ENCODE measurements at places on chromosomes 16 and 17.

DNA sequence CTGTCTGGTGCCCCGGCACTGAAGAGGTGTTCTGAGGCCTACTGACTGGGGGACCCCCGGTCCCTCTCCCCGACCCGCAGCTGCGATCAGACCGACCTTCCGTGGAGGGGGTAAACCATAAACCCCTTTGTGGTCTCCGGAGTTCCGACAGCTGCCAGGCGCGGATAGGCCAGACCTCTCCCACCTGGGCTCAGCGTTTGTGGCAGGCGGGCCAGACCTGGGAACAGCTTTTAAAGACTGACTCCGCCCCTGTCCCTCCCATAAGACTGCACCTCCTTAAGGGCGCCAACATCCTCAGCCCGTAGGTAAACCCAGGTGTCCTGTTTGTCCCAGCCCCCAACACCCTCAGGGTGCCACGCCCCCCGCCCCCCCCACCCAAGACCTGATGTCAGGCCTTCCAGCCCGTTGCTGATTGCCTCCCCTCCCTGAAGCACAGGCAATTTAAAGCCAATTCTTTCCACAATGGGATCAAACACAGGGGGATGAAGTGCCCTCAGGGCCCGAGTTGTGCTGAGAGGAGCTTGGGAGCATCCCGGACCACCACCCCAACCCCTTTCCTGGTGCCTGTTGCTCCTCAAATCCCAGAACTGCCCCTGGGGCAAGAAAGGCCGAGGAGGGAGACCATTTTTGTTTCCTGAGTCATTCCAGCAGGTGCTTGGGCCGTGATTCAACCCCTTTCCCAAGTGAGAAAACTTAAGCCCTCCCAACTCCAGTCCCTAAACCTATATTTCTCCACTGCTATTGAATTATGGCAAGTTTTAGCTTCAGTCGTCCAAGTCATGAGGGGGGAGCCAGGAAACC is at the start of gene SOX15:
Gene SOX15 (minus strand): TSS at position 204 of the 801 bp plus-strand sequence. CDS start 418 bp downstream, outside the sequence.
- DNase-seq = no peak

DNA sequence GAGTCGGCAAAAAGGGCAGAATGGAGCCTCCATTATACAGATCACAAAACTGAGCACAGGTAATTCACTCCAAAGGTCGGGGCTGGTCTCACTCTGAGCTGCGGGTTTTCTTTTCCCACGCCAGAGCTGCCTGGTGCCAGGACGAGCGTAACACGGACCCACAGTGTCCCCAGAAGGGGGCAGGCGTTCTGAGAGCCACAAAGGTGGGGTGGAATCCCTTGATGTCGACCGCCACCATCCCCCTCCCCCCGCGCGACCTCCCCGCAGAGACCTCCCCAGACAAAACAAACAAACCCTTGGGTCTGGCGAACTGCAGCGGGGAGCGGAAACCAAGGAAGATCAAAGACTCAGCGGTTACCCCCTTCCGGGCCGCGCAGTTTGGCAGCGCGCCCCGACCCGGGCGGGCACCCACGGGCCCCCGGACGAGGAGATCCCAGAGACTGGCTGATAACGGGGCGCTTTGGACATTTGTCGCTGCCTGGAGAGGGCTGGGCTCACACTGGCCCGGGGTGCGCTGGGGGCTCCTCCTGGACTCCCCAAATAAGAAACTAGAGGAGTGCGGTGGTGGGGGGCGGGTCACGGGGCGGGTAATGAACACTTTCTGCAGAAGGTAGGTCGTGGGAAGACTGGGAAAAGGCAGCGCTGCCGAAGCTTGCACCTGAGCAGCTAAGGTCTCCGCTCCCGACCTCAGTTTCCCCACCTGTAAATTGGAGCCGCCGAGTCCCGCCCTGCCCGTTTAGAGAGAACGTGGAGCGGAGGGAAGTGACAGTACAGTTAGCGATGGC is 664 bp upstream of the NKD1 start:
- DNase-seq = peak; percentile 80

GRCh38 chr17:27345141-27345904 is 51.4 kb downstream of the WSB1 start:
- no peak for DNase-seq

DNA sequence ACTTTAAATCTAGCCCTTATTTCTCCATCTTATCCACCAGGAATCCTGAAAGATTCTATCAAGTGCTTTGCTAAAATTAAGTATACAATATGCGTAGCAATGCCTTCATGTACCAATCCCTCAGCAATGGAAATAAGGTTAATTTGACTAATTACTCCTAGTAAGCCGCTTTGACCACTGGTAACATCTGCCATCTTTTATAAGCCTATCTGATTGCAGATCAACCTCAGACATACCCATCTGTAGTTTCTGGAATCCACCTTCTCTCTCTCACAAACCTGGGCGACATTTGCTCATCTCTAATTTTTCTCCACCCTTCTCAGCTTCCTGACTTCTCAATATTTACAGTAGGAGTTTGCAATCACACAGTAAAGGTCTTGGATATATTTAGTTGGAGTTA is 138.8 kb upstream of the CRHR1 start:
- DNase-seq = no peak

GRCh38 chr16:25256695-25257469 is 763 bp downstream of the ZKSCAN2 start:
- no peak for DNase-seq

DNA sequence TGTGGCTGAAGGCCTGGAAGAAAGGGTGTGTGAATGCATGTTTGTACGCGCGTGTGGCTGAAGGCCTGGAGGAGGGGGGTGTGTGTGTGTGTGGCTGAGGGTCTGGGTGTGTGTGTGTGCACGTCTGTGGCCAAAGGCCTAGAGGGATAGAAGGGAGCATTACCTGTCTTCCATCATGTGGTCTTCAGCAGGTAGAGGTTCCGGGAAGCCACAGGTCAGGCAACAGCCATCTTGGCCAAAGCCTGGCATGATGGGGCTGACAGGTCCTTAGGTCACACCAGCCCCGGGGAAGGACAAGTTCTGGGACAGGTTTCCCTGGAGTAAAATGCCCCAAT is 5.2 kb downstream of the LITAFD start:
- DNase-seq = no peak

DNA sequence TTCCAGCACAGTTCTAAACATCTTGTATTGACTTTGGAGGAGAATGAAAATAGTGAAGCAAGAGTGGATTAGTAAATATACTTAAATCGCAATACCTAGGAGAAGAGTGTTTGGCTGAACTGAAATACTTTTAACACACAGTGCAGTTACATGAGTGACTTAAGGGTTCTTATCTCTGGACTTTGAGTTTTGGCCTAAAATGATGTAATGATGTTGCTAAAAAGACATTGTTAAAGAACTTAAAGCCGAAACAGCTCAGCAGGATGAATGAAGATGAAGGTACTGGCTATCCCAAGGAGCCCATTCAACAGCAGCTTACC is 28.1 kb downstream of the PMP22 start:
- no peak for DNase-seq

GRCh38 chr16:9238346-9238745 is 146.9 kb downstream of the HAPSTR1 start:
- DNase-seq = no peak

DNA sequence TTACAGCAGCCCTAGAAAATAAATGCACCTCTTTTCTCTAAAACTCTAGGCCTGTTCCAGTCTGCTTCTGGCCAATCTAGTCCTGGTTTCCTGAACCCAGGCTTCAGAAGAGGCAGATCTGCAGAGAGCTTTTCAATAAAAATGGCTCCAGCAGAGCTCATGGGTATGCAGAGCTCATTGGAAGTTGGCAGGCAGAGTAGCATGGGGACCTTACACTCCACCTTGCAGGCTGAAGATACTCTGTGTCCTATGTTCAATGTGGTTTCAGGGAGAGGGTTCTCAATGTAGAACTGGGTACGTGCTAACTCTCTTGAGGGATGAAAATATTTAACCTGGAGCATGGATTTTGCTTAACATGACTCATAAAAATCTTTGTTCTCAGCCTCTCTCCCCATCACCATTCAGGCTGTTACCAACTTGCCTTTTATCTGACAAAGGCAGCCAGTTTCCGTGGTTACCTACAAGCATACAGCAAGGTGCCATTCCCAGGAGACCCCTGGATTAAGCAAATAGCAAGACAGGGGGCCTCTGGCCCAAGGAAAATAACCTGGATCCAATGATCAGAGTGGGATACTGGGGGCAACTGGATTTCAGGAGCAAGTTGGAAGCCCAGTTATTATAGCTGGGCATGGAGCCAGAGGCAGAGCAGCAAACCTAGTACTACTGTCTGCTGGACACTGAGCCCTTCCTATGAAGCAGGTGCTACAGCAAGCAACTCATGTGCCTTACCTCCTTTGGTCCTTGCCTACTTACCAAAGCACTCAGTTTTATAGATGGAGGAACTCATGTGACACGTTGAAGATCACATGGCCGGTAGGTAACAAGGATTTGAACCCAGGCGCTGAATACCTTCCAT is 98.2 kb upstream of the DHX40 start:
- DNase-seq = no peak

- peak; percentile 7 for DNase-seq
Observed at GRCh38 chr17:72985882-72986720, 106.4 kb downstream of the SLC39A11 start.

GRCh38 chr17:77481476-77482374 is 341.0 kb downstream of the SEC14L1 start:
- no peak for DNase-seq

DNA sequence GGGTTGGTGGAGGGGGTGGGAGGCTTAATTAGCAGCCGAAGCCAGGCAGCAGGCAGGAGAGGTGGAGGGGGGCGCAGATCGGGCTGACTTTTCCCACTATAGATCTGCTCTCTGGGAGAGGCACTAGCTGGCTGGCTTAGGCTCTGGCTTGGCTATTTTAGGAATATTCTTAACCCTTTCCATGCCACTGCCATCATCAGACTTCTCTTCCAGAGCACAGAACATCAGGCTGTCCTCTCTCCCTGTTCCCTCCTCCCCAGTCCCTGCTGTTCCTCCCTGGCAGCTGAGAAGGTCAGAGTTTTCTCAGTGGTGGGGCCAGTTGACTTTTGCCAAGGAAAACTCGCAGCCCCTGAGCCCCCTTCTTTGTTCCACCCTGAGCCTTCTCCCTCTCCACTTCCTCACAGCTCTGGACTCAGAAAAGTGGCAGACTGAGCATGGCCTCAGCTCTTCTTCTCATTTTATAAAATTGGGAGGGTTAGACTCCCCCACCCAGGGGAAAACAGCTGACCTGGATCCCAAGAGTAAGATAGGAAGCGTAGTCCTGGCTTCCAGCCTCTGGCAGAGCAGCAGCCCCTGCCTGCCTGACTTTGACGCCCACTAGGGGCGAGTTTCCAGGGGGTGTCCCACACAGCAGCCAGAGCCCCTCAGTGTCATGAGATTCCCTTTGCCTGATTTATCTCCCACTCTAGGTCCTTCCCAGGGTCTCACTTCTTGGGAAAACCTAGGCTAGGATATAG is 9.9 kb upstream of the C1QL1 start:
- DNase-seq = no peak

DNA sequence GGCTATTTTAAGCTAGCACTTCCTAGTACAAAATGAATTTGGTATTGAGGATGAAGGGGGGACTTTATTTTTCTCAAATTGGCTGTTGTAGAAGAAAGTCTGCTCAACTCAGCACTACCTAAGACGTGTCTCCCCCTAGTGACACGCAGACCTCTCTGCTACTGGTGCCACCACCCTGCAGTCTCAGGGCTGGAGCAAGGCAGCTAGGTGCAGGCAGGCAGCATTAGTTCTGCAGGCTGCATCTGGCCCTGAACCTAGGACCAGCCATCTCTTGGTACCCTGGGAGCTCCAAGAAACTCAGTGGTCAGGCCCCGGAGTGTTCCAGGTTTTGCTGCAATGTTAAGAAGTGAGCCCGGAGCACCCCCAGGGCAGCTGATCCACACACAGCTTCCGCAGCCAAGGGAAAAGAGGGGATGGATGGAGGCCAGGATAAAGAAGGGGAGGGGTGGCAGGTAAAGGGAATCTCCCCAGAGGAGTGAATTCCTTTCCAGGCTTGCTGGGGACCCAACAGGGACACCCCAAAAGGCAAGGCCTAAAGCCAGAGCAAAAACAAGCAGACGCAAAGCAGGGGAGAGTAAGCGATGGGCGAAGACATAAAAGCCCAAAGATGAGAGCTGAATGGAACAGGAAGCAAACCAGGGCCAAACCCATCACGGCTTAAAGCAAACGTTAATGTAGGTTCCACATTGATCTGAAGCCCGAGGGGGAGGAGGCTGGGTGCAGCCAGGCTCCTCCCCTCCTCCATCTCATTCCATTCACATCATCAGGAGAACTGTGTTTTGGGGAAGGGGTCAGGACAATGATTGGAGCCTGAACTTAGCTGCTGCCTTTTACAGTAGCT is 200.5 kb downstream of the ZFHX3 start:
- no peak for DNase-seq

DNA sequence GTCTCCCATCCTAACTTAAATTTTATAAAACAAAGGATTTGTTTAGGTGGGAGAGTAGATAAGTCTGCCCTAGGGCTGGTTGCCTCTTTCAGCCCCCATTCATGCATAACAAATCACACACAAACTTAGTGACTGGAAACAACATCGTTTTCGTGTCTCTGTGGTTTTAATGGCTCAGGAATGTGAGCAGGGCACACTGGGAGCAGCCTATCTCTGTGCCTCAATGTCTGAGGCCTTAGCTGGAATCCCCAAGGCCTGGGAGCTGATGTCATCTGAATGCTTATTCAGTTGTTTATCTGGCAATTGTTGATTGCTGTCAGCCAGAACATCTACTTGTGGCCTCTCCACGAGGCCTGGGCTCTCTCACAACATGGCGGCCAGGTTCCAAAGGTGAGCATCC is 101.9 kb upstream of the HSBP1 start:
- no peak for DNase-seq

DNA sequence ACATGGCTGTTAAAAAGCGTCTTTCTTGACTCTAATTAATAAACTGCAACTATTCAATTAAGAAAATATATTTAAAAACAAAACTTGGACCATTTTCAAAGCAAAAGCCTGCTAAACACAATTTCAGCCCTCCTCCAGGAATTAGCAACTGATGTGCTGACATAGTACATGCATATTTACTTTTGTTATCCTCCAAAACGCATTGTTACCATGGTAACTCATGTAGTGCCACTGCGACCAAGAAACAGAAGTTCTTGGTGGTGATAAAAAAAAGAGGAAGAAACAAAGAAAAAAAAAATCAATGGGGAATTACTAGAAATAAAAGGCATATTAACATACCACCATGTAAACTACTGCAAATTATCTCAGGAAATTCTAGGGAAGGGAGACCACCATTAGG is 793.4 kb upstream of the CDH8 start:
- DNase-seq = no peak

GRCh38 chr17:50018909-50019308 is 23.9 kb upstream of the DLX3 start:
- no peak for DNase-seq

DNA sequence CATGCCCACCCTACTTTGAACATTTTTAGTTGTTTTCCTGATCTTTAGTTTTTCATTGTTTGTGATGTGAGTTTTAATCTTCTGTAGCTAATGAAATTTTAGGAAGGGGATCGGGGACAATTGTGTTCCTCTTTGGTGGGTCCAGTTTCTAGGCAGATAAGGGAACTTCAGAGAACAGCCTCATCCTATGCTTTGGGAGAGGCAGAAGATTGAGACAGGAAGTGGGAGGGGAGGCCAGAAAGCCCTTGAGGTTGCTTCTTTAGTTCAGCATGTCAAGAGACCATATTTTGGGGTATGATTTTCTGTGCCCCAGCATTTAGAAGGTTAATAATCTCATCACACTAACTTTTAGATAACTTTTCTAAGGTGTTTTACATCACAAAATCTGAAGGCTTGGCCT is 191.0 kb downstream of the TANC2 start:
- no peak for DNase-seq

- no peak for DNase-seq
Observed at GRCh38 chr16:53805752-53806151, 101.8 kb downstream of the FTO start.

- no peak for DNase-seq
Observed at GRCh38 chr17:2033153-2033552, 3.2 kb downstream of the DPH1 start.

GRCh38 chr16:61842666-61843065 is 193.6 kb downstream of the CDH8 start:
- DNase-seq = no peak

Measured in CD4-positive, alpha-beta T cell (primary cell).